RKO (cell line): ENCODE measurements at places on chromosomes 11 and 22.

GRCh38 chr11:20275987-20276965, 87.2 kb upstream of the HTATIP2 start:
- DNase-seq, result no peak

DNA sequence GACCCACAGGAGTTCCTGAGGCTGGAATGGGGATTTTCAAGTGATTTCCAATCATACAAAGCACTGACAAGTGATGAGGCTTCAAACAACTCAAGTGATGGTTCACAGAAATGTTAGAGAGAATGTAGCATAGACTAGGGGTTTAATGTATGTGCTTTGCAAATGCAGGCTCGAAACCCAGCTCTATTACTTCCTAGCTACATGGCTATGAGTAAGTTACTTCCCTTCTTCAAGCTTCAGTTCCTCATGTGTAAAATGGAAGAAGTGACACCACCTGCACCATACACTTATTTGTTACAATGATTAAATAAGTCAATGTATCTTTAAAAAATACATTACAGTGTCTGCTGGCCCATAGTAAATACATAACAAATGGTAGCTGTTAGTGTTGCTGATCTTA, 139.8 kb downstream of the CCDC81 start:
- no peak for DNase-seq

- DNase-seq, result peak; percentile 74
These were observed 1.8 kb downstream of the CELF1 start for GRCh38 chr11:47551086-47551485.

DNA sequence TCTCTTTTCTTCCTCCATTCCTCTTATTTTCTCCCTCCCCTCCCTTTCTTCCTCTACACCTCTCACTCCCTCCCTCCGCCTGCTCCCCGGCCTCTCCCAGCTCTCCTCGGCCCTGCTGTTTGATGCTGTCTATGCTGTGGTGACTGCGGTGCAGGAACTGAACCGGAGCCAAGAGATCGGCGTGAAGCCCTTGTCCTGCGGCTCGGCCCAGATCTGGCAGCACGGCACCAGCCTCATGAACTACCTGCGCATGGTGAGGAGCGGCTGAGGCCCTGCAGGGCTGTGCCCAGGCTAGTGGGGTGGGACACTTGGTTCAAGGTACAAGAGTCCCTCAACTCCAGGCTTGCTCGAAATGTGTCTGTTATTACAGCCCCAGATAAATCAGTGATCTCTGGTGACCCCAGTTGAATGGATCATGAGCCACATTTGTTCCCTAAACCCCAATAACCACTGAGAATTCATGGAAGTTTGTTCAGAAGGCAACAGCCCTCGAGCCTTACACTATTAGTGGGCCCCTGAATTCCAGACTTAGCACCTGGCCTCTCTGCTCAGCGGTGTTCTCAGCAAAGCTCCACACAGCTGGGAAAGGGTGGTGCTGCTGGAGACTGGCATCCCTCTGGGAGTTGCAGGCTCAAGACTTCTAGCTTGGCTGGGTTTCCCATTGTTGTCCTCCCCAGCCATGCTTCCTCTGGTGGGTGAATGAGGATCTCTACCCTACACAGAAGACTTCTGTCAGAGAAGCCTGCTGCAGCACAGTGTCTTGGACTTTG, 149.8 kb upstream of the TBCEL start:
- DNase-seq, result no peak

DNA sequence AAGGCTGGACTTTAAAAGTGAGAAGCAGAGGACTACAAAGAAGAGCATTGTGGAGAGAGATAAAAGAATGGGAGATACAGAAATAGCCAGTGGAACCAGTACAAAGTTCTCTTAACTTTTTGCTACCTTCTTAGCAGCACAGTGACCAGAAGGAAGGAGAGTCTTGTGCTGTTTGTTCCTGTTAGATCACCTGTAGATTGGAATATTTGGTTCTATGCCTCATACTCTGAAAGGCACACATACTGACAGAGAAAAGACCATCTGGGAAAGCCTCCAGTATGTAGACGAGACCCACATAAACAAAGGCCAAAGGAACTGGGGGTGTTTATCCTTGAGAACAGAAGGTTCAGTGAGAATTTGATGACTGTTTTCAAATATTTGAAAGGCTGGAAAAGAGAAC, 18.7 kb downstream of the RNF141 start:
- no peak for DNase-seq

GRCh38 chr11:745428-745827, 1.8 kb upstream of the TALDO1 start:
- DNase-seq, result no peak

GRCh38 chr11:67495234-67496005, 9.7 kb downstream of the PITPNM1 start:
- DNase-seq, result no peak

- DNase-seq, result no peak
These were observed 5.7 kb downstream of the PANX2 start for GRCh38 chr22:50175921-50176849.

DNA sequence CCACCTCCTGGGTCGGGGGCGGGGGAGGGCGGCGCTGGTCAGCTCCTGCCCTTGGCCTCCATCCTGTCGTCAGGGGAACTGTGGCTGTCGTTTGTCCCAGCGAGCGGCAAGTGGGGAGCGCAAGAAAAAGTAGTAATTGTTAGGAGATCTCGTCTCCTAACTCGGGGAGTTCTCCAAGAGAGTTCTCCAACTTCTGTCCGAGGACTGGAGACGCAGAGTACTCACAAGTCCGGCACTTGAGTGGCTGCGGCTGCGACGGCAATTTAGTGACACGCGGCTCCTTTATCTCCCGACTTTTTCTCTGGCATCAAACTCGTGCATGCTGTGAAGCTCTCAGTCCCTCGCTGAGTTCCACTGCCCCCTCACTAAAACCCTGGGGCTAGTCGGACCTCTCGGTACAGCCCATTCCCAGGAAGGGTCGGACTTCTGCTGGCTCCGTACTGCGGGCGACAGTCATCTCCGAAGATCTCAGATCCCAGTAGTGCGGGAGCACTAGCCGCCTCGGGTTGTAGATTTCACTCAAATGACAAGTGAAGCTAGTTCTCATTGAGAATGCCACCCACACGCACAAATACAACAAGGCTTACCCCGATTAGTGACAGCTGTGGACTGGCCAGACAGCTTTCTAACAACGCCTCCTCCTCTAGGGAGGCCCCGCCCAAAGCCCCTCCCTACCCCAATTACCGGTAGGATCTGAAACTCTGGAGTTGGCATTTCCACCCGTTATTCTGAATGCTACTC, at the start of gene PGR:
TSS of gene PGR (minus strand) at position 611 of the 741 bp plus-strand sequence. CDS start 743 bp downstream, outside the sequence.
- DNase-seq, result no peak

DNA sequence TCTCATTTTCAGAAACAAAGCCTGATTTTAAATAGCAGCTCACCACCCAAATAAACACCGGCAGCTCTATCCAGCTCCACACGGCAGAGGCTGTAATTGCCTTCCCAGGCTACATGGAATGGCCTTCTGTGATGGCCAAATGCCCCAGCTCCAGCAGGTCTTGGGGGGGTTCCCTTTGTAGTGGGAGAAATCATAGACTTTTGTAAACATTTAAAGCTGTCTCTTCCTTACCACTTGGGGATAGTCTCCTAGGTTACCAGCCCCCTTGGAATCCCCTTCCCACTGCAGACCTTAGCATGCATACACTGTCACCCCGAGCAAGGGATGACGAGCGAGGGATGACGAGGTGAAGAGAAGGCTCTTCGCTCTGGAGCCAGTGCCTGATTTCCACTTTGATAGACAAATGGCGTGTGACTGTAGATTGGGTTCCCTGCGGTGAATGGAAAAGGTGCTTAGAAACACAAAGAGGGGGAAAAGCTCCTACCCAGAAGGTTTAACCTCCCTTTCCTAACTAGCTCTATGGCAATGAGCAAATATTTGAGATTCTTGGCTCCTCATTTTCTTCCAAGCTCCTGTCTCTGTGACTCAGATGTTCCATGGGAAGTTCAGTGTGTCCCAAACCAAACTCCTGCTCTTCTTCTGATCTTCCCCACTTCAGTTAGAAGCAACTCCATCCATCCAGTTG, 108.0 kb upstream of the CADM1 start:
- no peak for DNase-seq

GRCh38 chr11:30445056-30445455, 122.2 kb downstream of the ARL14EP start:
- no peak for DNase-seq

DNA sequence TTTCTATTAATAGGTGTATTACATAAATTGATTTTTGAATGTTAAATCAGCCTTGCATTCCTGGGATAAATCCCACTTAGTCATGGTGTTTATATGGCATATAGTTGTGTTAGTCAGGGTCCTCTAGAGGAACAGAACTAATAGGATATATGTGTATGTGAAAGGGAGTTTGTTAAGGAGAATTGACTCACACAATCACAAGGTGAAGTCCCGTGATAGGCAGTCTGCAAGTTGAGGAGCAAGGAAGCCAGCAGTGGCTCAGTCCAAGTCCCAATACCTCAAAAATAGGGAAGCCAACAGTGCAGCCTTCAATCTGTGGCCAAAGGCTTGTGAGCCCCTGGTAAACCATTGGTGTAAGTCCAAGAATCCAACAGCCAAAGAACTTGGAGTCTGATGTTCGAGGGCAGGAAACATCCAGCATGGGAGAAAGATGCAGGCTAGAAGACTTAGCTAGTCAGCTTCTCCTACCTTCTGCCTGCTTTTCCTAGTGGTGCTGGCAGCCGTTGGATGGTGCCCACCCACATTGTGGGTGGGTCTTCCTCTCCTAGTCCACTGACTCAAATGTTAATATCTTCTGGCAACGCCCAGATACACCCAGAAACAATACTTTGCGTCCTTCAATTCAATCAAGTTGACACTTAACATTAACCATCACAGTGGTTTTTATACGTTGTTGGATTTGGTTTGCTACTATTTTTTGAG, 12.9 kb downstream of the SFI1 start:
- no peak for DNase-seq

DNA sequence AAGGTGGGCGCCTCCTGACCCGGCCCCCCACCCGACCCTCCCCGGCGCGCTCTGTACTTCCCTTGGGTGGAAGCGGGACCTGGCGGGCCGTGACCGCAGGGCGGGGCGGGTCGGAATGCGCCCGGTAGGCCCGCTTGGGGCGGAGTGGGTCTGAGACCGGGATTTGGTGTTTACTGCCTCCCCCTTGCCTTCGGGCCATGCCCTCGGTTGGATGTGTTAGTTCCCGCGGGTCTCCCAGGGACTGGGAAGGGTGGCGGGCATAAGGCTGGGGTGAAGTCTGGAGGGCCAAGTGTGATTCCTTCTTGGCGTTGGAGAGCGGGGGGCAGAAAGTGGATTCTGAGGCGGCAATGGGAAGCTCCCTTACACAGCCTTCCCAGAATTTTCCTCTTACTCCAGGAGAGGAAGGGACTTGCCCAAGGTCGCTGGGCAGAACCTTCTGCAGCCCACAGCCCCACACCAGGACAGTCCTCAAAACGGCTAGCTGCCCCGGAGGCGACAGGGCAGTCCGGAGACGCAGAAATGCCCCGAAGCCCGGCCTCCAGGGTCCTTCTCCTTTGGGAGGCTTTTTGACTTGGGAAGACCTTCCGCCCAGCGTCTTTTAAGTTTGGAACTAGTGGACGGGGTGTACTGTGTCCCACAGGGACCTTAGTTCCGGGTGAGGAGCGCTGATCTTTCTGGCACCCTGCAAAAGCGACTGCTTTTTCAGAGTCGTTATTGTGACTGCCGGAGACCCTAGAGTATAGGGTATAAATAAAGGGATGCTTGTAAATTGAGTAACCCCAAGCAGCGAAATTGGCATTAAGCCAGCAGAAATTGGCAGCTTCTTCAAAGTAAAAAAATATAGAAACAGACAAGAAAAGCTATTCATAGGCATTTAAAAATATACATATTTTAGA, 647 bp downstream of the SWAP70 start:
- DNase-seq, result peak; percentile 54

GRCh38 chr11:8373519-8374432, 110.1 kb upstream of the LMO1 start:
- DNase-seq, result no peak

DNA sequence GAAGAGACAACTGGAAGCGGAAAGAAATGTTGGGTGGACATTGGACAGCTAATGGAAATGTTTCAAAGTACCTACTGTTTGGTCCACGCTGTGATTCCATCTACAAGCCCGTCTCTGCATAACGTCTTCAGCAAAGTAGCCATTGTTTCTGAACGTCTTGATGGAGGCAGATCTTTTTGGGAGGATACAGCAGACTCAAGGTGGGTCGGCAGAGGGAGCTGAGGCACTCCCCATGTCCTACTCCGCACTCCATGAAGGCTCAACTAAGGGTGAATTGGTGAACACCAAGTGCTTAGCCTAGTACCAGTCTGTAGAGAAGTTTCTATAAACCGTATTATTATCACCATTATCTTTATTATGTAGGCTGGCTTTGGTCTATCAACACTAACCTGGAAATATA, 45.8 kb downstream of the PRR5L start:
- no peak for DNase-seq

DNA sequence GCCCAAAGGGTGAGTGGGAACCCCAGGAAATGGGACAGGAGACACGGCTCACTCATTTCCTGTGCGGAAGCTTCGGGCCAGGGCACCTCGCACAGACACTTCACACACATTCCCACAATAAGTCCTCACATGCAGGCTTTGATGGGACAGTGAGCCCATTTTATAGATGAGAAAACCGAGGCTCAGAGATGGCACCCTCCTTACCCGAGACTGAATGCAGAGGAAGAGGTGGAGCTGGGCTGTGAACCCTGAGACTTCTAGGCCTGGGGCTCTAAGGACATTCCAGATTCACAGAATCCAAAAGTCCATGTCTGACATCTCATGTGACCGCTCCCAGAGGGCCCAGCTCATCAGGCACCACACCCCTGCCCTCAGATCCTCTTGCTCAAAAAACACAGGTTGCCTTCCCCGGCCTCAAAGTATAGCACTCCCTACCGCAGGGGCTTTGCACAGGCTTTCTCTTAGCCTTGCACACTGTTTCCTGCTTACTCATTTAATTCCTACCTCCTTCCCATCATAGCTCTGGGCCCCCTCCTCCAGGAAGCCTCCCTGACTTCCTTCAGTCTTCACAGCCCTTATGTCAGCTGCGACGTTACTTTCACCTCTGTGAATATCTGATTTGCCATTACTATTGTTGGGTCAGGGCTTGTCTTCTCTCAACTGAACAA, 57.1 kb upstream of the TCF20 start:
- no peak for DNase-seq

- DNase-seq, result no peak
These were observed 14.4 kb upstream of the APOL4 start for GRCh38 chr22:36215981-36216380.

DNA sequence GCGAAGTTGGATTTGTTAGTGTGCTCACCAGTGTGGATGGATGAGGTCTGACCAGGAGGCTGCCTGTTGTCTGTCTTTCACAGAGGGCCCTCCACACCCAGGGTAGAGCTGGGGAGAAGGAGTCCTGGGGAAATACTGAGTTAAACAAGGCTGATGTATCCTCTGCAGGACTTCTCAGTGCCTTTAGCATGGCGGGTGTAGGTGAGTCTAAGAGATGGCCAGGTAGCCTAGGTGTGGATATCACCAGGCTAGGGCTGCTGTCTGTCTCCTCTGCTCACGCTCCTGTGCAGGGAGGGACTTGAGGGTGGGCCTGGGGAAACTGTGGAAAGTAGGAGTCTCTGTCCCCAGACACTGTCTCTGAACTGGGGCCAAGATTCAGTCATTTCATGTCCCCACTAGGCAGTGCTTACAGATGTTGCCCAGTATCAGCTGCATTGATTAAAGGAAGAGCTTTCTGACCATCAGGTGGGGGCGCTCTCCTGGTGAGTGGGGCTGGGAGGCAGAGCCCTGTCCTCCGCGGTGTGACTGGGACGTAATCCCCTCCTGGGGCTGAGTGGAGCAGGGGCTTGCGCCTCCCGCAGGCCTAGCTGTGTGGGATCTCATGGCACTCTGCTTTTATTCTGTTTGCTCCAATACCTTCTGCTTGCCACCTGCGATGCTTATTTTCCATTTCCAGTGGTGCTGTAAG, 35.5 kb upstream of the CCDC188 start:
- DNase-seq, result no peak

- DNase-seq, result peak; percentile 37
These were observed 175.3 kb downstream of the IGLL1 start for GRCh38 chr22:23404689-23405365.

- DNase-seq, result peak; percentile 98
These were observed 19.4 kb downstream of the TEAD1 start for GRCh38 chr11:12693479-12694182.
